ENCODE measurements at places on chromosomes 5 and 9. TPM values are rescaled to one million over a fixed set of nuclear protein-coding genes. Genes with fewer than 3 reads are reported as not detected.

- no peak for DNase-seq
These were observed 260.6 kb upstream of the ANKRD55 start for GRCh38 chr5:56493766-56494165.

- no peak for DNase-seq
These were observed 614 bp upstream of the LCN6 start for GRCh38 chr9:136748666-136749611.

DNA sequence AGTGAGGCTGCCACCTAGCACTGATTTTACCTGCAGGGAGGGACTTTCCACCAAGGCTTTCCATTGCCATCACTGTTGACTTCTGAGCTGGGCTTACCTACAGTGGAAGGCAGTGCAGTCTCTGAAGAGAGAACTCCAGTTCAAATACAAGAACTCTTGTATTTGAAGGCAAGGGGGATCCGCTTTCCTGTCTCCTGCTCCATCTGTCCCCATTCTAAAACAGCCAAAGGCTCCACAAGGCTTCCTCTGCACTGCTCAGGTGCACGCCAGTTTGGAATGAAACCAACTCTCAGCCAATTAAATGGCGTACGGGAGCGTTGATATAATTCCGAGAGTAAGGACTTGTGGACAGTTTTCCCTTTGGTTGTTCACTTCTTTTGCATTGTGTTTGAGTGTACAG is 66.0 kb upstream of the CXCL14 start:
- no peak for DNase-seq

- DNase-seq, result no peak
These were observed 20.7 kb downstream of the MAPK9 start for GRCh38 chr5:180271221-180271620.

GRCh38 chr5:16936150-16936988 is at the start of gene MYO10:
TSS of gene MYO10 (minus strand) at chr5:16936288. CDS start at chr5:16935808, 480 bp downstream.
- peak; percentile 81 for DNase-seq

DNA sequence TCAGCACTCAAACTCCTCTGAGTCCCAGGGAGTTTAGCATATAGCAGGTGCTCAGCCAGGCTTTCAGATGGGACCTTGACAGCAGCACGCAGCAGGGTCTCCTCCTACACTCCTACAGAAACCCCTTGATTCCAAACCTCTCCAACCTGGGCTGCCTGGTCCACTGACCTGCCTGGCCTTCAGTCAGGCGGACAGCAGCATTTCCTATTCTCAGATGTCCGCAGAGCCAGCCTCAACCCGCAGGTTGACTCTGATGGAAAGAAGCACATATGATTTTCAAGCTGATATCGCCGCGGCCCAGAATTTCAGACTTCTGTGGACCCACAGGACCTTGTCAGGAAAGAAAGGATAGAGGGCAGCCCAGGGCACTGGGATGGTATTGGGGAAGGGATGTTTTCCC is 5.3 kb upstream of the SLC25A48 start:
- no peak for DNase-seq

DNA sequence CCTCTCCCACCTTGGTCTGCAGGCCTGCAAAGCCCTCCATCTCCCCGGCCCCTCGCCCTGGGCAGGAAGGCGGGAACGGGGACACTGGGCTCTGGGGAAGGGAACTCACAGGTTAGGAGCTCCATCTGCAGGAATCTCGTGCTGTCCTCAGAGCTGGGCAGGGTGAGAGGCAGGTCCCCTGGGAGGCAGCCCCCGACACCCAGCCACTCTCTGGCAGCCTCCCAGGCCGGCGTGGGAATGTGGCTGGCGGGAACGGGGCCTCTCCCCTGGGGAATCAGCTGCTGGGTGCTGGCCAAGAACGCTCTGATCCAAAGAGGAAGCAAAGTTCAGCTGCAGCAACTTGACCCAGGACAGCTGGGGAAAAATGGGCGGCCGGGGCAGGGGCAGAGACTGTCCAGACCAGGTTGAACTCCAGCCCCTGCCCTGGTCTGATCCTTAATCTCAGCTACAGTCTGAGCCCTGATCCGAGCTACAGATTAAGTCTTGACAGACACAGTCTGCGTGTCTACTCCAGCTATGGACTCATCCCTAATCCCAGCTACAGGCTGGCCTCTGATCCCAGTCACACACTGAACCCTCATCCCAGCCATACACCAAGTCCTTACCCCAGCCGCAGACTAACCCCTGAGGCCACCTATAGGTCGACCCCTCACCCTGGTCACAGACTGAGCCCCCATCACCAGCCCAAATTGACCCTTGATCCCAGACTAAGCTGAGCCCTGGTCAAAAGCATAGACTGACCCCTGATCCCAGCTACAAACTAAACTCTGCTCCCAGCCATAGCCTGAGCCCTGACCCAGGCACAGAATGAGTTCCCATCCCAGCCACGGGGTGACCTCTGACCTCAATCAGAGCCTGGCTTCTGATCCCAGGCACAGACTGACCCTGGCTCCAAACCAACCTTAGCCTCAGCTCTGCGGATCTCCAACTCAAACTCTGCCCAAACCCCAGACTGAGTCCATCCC is 37.3 kb upstream of the EGFL7 start:
- DNase-seq, result peak; percentile 71

DNA sequence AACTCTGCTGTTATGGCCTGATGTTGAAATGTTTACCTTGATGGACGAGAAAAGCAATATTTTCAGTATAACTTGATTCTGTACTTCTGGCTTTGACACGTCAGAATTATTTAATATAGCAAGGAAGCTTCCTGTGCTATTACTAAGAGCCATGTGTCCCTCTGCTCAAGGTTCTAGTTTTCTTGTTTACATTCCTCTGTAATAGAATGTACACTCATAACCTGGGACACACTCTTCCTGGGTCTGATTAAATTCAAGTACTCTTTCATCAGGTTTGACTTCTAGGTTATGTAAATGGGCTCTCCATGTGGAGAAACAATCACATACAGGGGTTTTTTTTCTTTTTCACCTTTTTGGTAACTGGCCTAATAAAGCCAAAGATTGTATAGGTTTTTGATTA is 33.1 kb downstream of the GTF3C4 start:
- no peak for DNase-seq

The CYSTM1 gene
- 94.5 TPM for polyA plus RNA-seq

The PCDHB13 gene
- 1.4 TPM for polyA plus RNA-seq

The S1PR3 gene
- 10.4 TPM for polyA plus RNA-seq
